Type B pancreatic cell (in vitro differentiated cells): ENCODE measurements at places on chromosomes 5 and 9.

DNA sequence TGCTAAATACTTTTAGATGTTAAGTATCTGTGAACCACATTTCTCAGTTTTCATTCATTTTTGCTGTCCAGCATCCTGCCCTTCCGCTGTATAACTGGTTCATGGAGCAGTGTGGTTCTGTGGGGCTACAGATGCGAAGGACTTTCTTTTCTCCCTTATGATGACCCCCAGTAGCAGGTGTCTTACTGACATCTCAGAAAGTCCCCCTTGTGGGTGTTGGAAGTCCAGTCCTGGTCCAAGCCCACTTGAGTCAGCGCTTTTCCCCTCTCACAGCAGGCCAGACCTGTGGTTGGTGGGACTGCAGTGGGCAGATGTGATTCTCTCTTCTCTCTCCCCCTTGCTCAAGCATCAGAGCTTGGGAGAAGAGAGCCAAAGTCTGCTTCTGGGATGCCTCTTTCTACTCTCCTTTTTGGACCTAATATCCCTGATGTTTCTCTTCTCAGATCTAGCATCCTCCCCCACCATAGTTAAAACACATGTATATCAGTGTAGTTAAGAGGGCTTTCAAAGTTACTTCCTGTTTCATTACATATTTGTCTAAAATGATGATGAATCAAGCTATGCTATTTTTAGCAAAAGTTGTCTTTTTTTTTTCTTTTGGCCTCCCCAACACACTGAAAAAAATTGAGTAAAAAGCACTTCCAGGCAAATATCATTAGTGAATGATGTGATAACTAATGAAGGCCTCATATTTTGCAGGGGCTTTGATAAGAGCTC, 119.5 kb upstream of the ZNF618 start:
- no peak for DNase-seq

GRCh38 chr9:38338342-38339018, 54.0 kb upstream of the ALDH1B1 start:
- no peak for DNase-seq

DNA sequence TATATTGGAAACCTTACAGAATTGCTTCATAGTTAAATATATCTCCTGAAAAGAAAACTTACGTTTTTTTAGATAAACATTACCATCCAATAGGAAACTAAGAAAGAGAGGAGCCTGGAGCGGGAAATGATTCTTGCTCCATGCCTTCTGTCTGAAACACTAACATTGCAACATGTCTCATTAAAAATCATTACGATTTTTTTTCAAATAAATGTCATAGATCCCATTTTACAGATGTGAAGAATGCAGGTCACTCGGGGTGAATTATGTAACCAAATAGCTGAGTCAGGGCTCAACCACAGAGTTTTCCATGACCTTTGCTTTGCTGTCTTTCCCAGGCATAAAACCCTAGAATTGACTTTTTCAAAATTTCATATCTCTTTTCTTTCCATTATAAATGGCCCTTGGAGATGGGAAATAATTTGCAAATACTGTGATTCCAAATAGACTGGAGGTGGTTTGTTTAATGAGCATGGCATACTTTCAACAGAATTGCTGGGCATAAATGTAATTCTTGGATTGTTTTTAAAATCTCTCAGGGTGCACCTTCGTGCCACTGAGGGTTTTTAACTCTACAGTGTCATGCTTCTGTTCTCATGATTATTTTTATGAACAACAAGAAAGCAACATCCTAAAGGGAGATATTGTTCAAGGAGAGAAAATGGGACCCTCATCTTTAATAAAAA, 302.8 kb downstream of the EBF1 start:
- no peak for DNase-seq

GRCh38 chr5:135392256-135392655, 6.8 kb downstream of the MACROH2A1 start:
- DNase-seq = no peak

DNA sequence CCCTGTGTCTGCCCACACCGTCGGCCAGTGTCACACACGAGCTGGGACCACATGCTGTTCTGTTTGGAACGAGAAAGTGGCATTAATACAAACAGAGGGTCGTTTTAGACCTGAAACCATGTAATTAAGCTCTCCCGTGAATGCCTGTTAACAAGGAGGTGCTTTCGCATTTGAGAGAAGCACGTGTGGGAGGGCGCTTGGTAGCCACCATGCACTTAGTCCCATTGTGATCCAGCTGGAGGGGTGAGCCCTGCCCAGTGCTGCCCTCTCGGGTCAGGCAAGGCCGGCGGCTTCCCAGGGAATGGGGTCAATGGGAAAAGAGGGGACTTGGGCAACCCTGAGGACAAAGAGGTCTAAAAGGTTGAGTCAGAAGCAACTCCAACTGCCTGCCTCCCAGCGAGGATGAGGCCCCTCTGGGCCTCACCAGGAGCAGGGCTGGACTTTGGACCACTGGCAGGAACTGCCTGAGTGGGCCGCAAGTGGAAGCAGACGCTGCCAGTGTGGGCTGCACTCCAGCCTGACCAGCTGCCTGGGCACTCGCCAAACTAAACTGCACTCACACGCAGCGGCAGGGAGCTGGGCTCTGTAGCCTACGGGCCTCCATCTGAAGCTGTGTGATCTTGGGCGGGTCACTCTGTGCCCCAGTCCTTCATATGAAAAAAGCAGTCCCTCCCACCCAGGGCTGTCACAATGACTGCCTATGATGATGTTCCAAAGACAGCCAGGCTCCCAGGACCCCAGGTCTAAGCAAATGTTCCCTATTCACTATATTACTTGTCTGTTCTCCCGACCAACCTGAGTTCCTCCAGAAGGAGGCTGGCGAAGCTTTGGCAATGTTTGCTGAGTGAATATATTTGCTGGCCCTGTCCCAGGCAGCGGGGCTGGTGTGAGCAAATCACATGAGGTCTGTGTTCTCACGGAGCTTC, 195.7 kb downstream of the CDK5RAP2 start:
- no peak for DNase-seq

GRCh38 chr5:44919560-44919959, 110.8 kb downstream of the MRPS30 start:
- no peak for DNase-seq

- no peak for DNase-seq
These were observed 115.4 kb downstream of the RGS3 start for GRCh38 chr9:113578882-113579282.

- DNase-seq = no peak
These were observed 126.4 kb downstream of the KCTD16 start for GRCh38 chr5:144297081-144297480.

- DNase-seq = no peak
These were observed 5.4 kb upstream of the GNE start for GRCh38 chr9:36263683-36264082.

GRCh38 chr5:9302218-9302617, 243.7 kb downstream of the SEMA5A start:
- DNase-seq = no peak

DNA sequence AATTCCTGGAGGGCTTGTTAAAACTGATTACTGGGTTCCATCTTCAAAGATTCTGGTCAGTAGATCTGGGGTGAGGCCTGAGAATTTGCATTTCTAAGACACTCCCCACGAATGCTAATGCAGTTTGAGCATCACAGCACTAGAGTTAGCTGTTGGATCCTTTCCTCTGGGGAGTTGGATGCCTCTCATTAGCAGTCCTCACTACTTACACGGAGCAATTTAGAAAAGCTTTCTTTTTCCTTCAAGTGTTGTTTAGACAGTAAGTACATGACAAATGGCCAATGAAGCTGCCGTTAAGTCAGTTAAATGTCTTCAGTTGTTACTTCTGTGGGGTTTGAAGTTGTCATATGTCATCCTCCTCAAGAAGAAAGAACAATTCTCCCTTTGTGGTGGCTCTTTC, 74.9 kb upstream of the HMHB1 start:
- DNase-seq = no peak

DNA sequence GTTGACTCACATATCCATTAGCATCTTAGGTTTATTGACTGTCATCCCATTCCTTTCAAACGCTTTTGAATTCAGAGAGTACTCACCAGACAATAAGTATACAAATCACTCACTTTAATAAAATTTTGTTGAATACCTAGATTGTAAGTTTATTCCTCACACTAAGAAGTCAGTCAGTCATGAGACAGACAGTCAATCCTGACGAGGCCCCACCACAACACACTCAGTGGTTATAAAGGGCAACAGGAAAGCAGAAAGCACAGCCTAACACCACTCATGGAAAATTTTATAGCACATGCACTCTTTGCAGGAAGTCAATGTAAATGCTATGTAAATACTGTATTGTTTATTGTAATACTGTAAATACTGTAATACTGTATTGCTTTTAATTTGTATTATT, 176.3 kb upstream of the PTGER4 start:
- DNase-seq = no peak

DNA sequence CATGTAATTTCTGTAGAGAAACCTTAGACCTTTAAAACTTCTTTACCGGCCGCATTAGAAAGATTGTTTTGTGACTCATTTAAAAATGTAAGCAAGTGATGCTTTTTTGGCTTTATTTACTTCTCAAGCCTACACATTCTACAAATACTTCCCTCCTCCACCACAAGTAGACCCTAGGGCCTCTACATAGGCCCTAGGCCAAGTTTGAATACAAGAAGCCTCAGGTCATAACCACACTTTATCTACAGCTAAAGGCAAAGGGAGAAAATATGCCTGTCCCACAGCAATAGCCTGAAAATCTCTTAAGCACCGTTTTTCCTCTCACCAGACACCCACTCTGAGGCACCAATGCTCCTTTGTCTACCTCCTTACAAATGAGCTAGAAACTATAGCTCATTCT, 53.9 kb downstream of the CSNK1A1 start:
- no peak for DNase-seq

DNA sequence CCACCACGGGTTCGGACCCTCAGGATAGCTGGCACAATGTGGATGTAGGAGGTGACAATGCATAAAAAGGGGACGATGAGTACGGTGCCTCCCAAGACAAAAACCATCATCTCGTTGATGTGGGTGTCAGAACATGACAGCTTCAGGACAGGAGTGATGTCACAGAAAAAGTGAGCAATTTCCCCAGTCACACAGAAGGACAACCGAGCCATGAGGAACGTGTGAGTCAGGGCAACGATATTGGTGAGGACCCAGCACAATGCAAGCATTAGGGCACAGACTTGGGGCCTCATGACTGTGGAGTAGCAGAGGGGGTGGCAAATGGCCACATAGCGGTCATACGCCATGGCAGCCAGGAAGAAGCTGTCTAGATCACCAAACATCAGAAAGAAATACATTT, 491 bp downstream of the OR1N1 start:
- DNase-seq = no peak

DNA sequence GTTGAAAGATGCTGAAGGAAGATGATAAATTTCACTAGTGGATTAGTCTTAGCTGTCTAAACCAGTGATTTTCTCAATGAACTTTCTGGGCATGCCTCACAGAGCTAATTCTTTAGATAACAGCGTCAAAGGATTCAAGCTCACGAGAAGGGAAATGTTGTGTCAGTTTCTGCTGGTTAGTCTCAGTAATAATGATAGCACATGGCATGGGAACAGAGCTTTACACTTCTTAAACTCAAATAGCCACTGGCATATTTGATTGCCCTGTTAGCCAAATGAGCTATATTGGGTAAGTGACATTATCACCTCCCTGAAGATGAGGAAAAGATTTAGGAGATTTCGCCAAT, 139.3 kb upstream of the NR3C1 start:
- DNase-seq = no peak

GRCh38 chr5:115398719-115399118, 102.3 kb upstream of the CCDC112 start:
- DNase-seq = no peak

DNA sequence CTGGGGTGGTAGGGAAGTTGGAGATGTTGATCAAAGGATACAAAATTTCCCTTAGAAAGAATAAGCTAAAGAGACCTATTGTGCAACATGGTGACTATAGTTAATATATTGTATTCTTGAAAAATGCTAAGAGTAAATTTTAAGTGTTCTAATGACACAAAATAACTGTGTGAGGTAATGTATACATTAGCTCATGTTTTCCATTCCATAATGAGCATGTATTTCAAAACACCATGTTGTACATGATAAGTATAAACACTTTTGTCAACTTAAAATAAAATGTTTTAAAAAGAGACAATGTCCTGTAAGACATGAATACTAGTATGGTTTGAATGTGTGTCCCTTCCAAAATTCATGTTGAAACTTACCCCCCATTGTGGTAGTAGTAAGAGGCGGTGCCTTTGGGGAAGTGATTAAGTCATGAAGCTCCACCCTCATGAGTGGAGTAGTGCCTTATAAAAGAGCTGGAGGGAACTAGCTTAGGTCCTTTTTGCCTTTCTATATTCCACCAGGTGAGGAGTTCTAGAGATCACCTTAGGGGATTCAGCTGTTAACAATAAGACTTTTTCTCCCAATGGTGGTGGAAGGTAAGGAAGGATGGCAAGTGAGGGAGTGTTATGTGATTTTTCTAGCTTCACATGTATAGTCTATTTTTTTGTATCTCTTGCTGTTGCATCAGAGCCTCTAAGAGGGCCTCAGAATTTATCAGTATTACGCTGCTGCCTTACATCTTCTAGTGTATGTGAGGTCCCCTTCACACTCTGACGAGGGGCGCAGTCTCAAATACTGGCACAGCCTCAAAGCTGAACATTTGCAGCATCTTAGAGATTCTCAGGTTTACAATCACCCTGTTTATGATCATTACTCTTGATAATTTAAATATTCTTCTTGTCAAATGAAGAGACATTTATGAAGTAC, 94.9 kb upstream of the NREP start:
- DNase-seq = no peak

GRCh38 chr9:112218908-112219307, 43.8 kb upstream of the SUSD1 start:
- DNase-seq = no peak

- no peak for DNase-seq
These were observed 8.3 kb downstream of the ZNF483 start for GRCh38 chr9:111533099-111533790.

GRCh38 chr5:88660947-88661805, 221.8 kb downstream of the MEF2C start:
- DNase-seq = peak; percentile 87

GRCh38 chr9:36914212-36914577, 119.9 kb downstream of the PAX5 start:
- DNase-seq = no peak

- DNase-seq = no peak
These were observed 184.0 kb downstream of the SEMA5A start for GRCh38 chr5:9361835-9362234.

- no peak for DNase-seq
These were observed 402.9 kb downstream of the ENC1 start for GRCh38 chr5:74237571-74238145.

DNA sequence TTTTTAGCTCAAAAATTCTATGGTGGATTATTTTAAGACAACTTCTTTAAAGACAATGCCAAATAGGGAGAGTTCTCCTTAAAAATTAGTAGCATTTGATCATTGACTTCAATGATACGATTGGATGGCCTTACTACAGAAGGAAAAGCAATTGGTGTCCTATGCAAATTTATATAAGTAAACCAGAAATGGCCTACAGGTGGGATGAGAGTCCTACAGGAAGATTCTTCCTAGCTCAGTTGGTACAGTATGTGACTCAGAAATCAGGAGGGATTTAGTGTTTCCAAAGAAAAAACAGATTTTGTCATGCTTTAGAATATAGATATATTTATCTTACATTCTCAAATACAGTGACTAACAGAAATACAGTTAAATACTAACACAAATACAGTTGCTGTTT, 6.5 kb downstream of the ANKRA2 start:
- no peak for DNase-seq
